ENCODE measurements at places on chromosomes 1 and 21. TPM values are rescaled to one million over a fixed set of nuclear protein-coding genes. Genes with fewer than 3 reads are reported as not detected.

The LCE1E gene
- total RNA-seq: not detected

DNA sequence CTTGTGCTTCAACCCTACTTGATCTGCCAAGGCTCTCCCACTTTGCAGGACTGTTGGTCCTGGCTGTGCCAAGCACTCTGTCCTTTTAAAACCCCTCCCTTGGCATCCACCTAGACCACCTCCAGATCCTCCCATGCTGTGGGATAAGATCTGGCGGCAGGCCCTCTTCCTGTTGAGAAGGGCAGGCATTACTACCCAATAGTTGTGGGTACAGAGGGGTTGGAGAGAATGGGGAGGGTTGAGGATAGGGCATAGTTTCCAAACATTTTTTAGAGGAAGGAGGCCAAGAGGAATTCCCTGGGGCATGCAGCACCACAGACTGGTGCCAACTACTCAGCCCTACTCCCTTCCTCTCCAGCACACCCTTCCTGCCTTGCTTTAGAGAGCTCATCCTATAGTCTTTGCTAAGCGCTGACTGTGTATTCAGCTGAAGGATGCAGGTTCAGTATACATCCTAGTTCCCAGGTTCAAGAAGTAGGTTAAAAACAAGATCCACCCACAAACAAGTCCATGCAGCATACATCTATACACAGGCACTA, 70.7 kb downstream of the TRABD2B start:
- peaks cover 9% of the 10 kb centered on the region for H3K27me3 ChIP-seq
- no peak overlapping the region for H3K27ac ChIP-seq
- no peaks in the 10 kb centered on the region for H3K36me3 ChIP-seq
- H3K4me1 ChIP-seq: no peaks in the 10 kb centered on the region
- no peak for DNase-seq

DNA sequence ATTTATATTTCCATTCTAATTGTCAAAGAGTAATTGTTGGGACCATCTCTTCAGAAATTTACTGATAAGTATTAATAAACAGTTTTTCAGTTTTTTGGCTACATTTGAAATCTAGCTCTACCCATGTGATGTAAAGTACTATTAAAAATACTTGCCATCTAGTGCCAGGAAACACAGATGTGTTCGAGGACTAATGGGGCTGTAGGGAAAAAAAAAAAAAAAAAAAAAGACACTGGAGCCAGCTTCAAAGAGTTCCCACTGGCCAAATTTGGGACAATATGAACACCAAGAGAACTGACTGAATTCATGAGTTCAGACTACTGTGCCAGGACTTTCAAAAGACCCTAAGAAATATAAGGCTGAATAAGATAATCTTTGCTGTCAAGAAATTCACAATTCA, 65.2 kb upstream of the GFI1 start:
- no peak overlapping the region for H3K4me3 ChIP-seq
- DNase-seq: no peak
- no peak overlapping the region for H3K27ac ChIP-seq
- H3K4me1 ChIP-seq: peaks cover 33% of the 10 kb centered on the region

- no peak for DNase-seq
- peaks cover 5% of the 10 kb centered on the region for H3K27me3 ChIP-seq
- no peaks in the 10 kb centered on the region for H3K36me3 ChIP-seq
- H3K4me3 ChIP-seq: no peak overlapping the region
- no peaks in the 10 kb centered on the region for H3K4me1 ChIP-seq
- H3K27ac ChIP-seq: no peak overlapping the region
These were observed 53.8 kb downstream of the NGF start for GRCh38 chr1:115284209-115284608.

DNA sequence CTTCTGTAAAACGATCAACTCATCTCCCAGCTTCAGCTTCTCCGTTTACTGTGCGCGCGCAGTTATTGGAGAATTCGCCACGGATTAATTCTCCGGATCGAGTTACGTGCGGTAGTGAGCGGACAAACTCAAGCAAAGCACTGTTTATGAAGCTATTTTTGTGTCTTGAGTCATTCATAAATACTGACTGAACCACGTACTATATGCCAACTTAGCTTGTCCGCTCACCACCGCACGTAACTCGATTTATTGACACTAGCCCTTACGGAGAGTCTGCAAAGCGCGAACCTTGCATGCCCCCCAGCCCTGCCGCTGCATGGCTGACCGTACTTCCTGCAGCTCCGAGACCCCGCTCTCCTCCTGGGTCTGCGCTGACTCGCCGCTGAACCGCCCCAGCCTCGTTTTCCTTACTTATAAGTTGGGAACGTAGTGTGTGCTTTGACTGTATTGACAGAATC, 773 bp downstream of the CHD1L start:
- peak overlapping the region; percentile 78 for H3K27ac ChIP-seq
- peaks cover 23% of the 10 kb centered on the region for H3K36me3 ChIP-seq
- H3K4me3 ChIP-seq: peak overlapping the region; percentile 76
- peaks cover 43% of the 10 kb centered on the region for H3K4me1 ChIP-seq
